Neural progenitor cell (in vitro differentiated cells): ENCODE measurements at places on chromosomes 5 and 9. TPM values are rescaled to one million over a fixed set of nuclear protein-coding genes. Genes with fewer than 3 reads are reported as not detected.

DNA sequence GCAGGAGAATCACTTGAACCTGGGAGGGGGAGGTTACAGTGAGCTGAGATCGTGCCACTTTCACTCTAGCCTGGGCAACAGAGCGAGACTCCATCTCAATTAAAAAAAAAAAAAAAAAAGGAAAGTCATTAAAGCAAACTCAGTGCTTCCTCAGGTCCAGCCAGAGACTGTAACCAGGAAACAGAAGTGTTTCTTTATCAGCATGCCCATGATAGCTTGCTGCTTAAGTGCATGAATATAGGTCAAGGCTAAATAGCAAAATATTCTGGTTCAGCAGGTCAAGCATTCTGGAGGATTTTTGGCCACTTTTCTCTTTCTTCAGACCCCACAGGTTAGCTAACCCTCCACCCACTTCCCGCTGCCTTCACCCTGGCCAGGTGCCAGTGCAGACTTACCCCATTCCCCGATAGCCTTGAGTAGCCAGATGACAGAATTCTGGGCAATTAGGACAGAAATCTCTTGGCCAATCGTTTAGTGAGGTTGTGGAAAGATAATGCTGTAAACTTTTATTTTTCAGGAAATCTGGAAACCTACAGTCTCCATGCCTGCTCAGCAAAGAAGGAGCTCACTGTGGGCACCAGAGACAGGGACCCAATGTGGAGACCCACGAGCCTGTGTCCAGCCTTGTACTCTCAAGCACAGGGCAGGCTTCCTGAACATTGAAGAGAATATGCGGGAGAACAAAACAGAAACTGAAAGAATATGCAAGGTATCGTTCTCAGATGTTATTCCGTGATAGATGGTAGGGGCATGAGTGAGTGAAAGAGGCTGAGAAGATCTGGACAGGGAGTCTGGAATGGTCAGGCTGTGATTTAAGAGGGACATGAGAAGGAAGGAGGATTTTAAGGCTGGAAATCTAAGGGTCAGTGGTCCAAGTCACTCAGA, 4.2 kb upstream of the UGT3A2 start:
- peaks cover 16% of the 10 kb centered on the region for H3K4me1 ChIP-seq
- no peak for DNase-seq
- peaks cover 4% of the 10 kb centered on the region for H3K27me3 ChIP-seq
- no peaks in the 10 kb centered on the region for H3K36me3 ChIP-seq
- no peak overlapping the region for H3K27ac ChIP-seq

Gene SH3RF2
- 0.36 and 2.4 TPM in 2 replicates for total RNA-seq

DNA sequence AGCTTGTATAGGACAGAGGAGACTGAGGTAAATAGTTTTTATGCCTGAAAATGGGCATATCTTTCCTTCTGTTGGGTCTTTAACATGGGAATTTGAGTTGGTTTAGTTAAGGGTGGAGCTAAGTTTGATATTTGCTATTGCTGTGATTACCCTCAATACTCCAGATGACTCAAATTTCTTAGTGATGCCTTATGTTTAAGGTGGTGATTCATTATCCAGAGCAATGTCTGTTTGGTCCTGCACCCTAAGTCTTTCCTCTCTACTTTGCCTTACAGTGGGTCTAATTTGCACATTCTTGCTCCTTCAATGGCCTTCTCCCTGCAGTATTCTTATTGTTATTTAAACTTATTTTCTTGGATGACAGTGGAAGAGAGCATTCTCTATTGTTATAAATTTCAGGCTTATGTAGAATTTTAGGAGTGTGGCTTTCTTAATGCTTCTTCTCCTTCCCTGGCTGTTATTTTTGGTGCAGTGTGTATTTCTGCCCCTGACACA, 312.9 kb upstream of the RPS23 start:
- H3K4me1 ChIP-seq: peaks cover 18% of the 10 kb centered on the region
- H3K27ac ChIP-seq: no peak overlapping the region
- no peak for DNase-seq
- H3K4me3 ChIP-seq: no peak overlapping the region
- no peaks in the 10 kb centered on the region for H3K36me3 ChIP-seq

- H3K4me1 ChIP-seq: no peaks in the 10 kb centered on the region
- DNase-seq: peak; percentile 85
- H3K36me3 ChIP-seq: no peaks in the 10 kb centered on the region
- peaks cover 47% of the 10 kb centered on the region for H3K27me3 ChIP-seq
Measured at GRCh38 chr9:135714242-135715055, 12.5 kb downstream of the KCNT1 start.

Gene MSANTD3
- 50.1 and 67.7 TPM in 2 replicates for total RNA-seq

Gene DNM1
- 30.1 and 52.7 TPM in 2 replicates for total RNA-seq

DNA sequence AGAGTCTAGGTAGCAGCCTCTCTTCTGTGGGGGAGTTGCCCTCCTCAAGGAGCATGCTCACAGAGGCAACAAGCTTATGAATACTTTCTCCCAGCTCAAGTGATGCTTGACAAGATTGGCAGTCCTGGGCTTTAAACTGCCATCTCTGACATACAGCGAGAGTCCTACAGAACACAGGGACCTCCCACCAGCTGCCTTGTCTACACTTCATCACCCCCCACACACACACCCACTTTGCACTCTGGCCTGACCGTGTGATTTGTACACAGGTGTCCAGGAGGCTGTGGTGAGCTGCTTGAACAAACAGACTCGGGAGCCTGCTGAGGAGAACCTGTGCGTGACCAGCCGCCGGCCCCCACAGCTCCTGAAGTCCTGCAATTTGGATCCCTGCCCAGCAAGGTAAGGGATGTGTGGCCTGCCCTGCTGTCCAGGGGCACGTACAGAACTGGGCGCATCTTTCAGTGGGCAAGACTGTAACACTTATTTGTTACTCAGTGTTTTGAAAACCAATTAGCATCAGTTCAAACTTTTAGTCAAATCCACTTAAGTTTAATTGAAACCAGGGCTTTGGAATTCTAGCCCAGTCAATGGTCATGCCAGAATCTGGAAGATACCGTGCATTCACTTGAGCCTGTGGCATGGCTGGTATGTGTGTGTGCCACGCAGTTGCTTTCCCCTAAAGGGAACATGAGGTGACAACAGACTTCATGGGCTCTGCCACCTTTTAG, 247.5 kb downstream of the ADAMTSL1 start:
- H3K4me3 ChIP-seq: no peak overlapping the region
- H3K27me3 ChIP-seq: no peaks in the 10 kb centered on the region
- no peak for DNase-seq
- H3K27ac ChIP-seq: no peak overlapping the region
- no peaks in the 10 kb centered on the region for H3K4me1 ChIP-seq

- no peaks in the 10 kb centered on the region for H3K4me1 ChIP-seq
- H3K27me3 ChIP-seq: no peaks in the 10 kb centered on the region
- no peak overlapping the region for H3K4me3 ChIP-seq
Measured at GRCh38 chr5:41148448-41148847, 64.9 kb downstream of the C6 start.

DNA sequence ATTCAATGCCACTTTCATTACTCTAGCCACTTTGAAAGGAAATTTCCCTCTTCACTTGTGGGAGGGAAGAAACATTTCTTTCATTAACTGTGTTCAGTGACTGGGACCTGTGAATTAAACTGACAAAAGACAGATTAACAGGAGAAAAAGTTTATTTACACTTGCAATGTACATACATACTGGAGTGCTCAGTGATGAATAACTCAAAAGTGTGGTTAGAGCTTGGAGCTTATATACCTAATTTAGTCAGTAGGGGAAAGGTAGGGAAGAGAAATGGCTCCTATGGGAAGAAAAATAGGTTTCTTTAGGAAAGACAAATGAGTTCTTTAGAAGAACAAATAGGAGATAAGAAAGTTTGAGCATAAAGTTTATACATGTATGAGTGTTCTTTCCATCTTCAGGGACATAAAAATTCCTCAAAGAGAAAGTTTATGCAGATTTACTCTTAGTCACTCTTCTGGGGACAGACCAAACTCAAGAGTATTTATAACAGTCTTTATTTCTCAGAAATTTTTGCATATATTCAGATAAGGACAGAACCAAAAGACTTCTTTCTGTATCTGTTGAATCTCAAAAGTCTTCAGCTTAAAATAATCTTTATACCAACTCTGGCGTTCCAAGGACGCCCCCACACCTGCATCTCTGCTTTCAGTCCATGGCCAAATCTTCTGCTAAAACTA, 120.0 kb upstream of the RAI14 start:
- H3K36me3 ChIP-seq: no peaks in the 10 kb centered on the region
- peaks cover 7% of the 10 kb centered on the region for H3K4me1 ChIP-seq
- no peak for DNase-seq

DNA sequence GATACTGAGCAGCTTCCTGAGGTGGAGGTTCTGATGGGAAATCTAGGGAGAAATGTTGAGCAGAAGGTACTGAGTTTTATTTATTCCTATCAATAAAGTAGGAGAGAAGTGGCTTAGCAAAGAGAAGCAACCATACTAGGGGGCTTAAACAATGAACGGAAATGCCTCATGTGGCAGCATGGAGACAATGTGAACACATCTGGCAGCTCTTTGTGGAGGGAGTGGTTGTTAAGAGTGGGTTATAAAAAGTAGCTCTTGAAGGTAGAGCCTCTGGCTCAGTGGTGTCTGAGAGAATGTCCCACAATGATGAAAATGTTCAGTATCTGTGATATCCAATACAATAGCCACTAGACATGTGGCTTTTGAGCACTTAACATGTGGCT, 52.7 kb upstream of the EQTN start:
- H3K4me1 ChIP-seq: peaks cover 35% of the 10 kb centered on the region
- H3K27ac ChIP-seq: no peak overlapping the region
- DNase-seq: no peak
- H3K27me3 ChIP-seq: no peaks in the 10 kb centered on the region
- H3K36me3 ChIP-seq: no peaks in the 10 kb centered on the region

DNA sequence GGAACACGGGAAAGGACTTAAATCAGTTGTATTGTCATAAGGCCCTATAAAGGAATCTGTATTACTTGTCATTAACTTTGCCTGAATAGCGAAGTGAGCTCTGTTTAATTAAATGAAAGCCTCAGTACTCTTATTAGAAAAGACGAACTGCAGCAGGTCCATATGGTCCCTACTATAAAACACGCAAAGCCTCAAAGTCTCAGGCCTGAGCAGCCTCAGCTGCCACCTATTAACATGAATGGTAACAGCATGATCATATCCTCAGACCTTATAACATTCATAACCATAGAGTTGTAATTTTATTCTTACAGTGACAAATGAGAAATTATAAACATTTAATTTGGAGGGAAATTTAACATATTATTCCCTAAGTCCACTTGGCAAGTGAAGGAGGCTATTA, 1113.7 kb upstream of the WWC1 start:
- H3K27me3 ChIP-seq: no peaks in the 10 kb centered on the region
- H3K4me3 ChIP-seq: no peak overlapping the region
- H3K36me3 ChIP-seq: no peaks in the 10 kb centered on the region

GRCh38 chr5:43661102-43661501, 58.1 kb downstream of the NNT start:
- no peaks in the 10 kb centered on the region for H3K36me3 ChIP-seq
- H3K27me3 ChIP-seq: no peaks in the 10 kb centered on the region
- no peak overlapping the region for H3K4me3 ChIP-seq
- peak; percentile 65 for DNase-seq
- no peak overlapping the region for H3K27ac ChIP-seq

Gene SLCO4C1
- total RNA-seq: 0.09 and 0.43 TPM in 2 replicates

DNA sequence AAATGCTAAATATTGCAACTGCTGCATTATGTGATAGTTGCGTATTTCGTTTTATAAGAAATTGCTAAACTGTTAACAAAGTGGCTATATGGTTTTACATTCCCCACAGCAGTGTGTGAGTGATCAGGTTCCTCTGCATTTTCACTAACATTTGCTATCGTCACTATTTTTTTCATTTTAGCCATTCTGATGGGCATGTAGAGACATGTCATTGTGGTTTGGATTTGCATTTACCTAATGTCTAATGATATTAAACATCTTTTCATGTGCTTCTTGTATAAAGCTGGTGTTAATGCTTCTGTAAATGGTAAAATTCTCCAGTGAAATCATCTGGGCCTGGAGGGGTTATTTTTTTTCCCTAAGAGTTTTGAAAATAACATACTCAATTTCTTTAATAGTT, 61.6 kb downstream of the ERCC6L2 start:
- no peak overlapping the region for H3K4me3 ChIP-seq
- DNase-seq: no peak
- no peak overlapping the region for H3K27ac ChIP-seq
- H3K4me1 ChIP-seq: no peaks in the 10 kb centered on the region
- no peaks in the 10 kb centered on the region for H3K27me3 ChIP-seq

DNA sequence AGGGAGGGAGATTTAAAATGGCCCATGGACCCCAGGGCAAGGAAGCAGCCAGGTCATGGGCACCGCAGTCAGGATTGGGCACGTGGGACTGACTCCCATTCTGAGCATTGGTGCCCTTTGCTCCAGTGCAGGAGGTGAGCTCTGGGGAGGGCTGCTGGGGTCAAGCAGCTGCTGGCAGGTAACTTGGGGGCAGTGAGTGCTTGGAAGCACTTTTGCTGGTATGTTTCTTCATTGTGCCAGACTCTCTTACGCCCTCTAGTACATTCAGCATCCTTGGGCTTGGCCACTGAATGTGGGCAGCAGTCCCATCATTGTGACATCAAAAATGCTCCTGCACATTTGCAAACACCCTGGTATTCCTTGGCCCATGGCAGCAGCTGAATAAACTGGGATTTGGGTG, 32.7 kb downstream of the PRRC2B start:
- H3K36me3 ChIP-seq: no peaks in the 10 kb centered on the region
- peaks cover 19% of the 10 kb centered on the region for H3K4me1 ChIP-seq
- H3K27me3 ChIP-seq: no peaks in the 10 kb centered on the region
- DNase-seq: no peak
- no peak overlapping the region for H3K4me3 ChIP-seq
- no peak overlapping the region for H3K27ac ChIP-seq

DNA sequence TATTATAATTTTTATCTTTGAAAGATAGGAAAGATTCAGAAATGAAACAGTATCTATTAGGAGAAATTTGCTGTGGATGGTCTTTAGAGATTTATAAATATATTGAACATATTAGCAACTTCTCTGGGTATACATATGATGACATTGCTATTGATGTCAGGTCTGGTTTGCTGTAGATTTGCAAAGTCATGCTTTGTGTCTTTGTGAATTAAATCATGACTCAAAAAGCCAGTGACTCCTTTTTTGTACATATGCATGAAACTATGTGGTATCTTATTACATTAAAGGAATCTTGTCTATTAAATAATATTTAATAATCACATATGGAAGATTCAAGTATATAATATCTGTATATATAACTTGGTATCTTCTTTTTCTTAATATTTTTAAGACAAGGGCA, 141.9 kb downstream of the ST8SIA4 start:
- H3K36me3 ChIP-seq: no peaks in the 10 kb centered on the region
- no peaks in the 10 kb centered on the region for H3K4me1 ChIP-seq
- H3K27ac ChIP-seq: no peak overlapping the region
- DNase-seq: no peak
- no peaks in the 10 kb centered on the region for H3K27me3 ChIP-seq
- no peak overlapping the region for H3K4me3 ChIP-seq

GRCh38 chr5:150577378-150578139, 62.9 kb upstream of the SYNPO start:
- peaks cover 9% of the 10 kb centered on the region for H3K4me1 ChIP-seq
- DNase-seq: no peak
- H3K27me3 ChIP-seq: no peaks in the 10 kb centered on the region
- no peak overlapping the region for H3K4me3 ChIP-seq
- H3K36me3 ChIP-seq: no peaks in the 10 kb centered on the region
